ENCODE measurements at places on chromosomes 13 and 19.
A peak's percentile ranks its signal among the peaks of the same experiment; 100 is the strongest.

DNA sequence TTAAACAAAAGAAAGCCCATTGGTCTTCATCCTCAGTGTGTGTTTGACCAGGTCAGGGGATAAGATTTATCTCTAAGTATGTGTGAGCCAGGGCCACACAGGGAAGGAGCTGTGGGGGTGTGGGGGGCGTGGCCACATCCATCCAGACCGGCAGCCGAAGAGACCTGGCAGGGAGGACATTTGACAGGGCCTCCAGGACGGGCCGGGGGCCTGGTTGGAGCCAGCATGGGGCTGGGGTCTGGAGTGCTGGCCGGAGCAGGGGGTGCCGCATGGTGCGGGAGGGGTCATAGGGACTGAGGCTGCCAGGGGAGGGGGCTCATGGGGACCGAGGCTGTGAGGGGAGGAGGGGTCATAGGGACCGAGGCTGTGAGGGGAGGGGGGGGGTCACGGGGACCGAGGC lies 20.4 kb upstream of the GNA15 start:
- no peak for DNase-seq

GRCh38 chr19:19493841-19494546 lies 21.4 kb downstream of the TSSK6 start:
- DNase-seq: no peak

GRCh38 chr13:76677043-76677442 lies 209.2 kb downstream of the KCTD12 start:
- peak; percentile 28 for DNase-seq

GRCh38 chr19:22595918-22596341 lies 38.2 kb upstream of the ZNF492 start:
- no peak for DNase-seq

DNA sequence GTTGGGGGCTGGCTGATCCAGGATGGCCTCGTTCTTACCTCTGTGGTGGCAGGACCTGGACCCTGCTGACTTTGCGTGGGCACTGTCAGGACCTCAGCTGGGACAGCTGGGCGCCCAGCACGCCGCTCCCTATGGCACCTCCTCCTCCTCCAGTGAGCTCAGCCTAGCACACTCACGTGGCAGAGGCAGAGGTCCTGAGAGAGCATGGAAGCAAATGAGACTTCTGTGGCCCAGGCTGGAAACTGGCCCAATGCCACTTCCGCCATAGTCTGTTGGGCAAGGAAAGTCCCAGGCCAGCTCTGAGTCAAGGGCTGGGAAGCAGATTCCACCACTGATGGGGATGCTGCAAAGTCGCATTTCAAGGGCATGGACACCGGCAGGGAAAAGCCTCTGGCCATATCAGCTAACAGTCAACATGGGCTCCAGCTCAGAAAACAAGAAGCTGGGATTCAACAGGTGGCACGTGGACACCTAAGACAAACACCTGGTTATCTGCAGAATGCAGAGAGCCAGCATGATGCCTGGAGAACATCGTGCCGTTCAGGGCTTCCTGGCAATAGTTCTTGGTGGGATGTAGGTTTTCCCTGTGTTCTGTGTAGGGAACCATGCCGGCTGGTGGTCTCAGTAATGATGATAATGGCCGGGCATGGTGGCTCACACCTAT lies 16.7 kb downstream of the MYBPC2 start:
- DNase-seq: no peak

DNA sequence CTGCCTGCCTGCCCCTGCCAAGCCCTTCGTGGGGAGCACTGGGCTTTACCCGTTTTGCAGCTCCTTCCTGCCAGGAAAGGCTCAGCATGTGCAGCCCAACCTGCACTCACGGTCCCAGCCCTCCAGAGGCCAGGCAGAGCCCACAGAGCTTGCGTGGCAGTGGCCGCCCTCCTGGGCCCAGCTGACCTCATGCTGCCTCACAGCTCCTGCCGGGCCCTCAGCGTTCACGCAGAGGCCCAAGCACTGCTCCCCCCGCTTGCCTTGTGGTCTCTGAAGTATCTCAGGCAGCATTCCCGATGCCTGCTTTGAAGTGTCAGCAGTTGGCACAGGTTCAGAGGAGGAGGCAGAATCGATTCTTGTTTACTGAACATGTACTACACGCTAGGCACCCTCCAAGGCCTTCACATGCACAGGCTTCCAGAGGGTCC lies 32.5 kb downstream of the CAPN12 start:
- DNase-seq: peak; percentile 93
